A673 (cell line): ENCODE measurements at places on chromosomes 2 and 18.

DNA sequence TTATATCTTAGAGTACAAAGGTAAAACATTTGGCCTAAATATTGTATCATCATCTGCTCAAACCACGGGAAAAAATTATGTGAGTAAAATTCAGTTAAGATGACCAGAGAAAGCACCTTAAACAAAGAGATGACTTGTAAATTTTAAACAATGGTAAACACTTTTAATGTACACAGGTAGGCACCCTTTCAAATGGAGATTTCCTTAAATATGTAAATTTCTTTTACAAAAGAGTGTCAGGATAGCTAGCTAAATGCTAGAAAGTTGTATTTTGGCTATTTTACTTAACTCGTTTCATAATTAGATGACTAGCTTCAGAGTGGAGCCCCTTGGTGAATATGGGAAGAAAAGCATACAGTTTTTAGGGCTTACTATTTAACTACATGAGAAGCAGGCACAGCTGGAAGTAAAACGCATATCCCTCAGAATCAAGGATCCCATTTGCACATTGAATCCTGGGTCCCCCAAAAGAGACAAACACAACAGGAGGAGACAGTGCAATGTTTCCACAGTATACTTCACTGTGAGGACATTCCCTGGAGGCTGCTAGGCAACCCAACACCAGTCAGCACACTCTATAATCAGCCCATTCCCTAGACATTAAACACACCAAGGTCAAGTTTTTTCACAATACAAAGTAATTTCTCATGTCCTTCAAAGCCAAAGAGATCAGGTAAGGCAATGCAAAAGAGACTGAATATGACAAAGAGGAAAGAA lies 1154.4 kb downstream of the DPP10 start:
- H3K27me3 ChIP-seq = no peaks in the 10 kb centered on the region
- no peak overlapping the region for H3K27ac ChIP-seq
- H3K36me3 ChIP-seq = no peaks in the 10 kb centered on the region
- no peak overlapping the region for H3K4me3 ChIP-seq
- no peak for DNase-seq
- H3K4me1 ChIP-seq = no peaks in the 10 kb centered on the region

GRCh38 chr2:9423922-9424272 lies 443 bp downstream of the CPSF3 start:
- H3K4me1 ChIP-seq = peaks cover 15% of the 10 kb centered on the region
- H3K27ac ChIP-seq = peak overlapping the region; percentile 83
- H3K27me3 ChIP-seq = no peaks in the 10 kb centered on the region

DNA sequence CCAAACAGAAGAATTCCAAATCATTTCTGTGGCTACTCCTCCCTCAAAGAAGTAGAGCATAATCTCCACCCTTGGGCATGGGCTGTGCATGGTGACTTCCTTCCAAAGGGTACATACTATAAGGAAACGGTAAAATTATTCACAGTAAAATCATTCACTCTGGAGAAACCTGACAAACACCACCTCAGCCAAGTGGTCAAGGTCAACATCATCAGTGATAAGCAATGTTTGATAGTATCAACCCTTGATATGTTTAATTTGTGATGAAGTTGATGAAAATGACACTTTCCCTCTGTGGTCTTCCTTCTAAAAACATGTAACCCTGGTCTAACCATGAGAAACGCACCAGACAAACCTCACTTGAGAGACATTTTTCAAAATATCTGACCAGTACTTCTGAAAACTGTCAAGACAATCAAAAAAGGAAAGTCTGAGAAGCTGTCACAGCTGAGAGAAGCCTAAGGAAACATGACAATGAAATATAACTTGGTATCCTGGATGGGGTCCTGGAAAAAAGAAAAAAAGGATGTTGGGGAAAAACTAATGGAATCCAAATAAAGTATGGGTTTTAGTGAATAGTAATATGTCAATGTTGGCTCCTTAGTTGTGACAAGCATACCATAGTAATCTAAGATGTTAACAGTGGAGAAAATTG lies 9.4 kb upstream of the TXNDC2 start:
- H3K4me1 ChIP-seq = peaks cover 22% of the 10 kb centered on the region
- H3K4me3 ChIP-seq = no peak overlapping the region
- no peak for DNase-seq

- peak; percentile 29 for DNase-seq
- no peak overlapping the region for H3K27ac ChIP-seq
- peaks cover 7% of the 10 kb centered on the region for H3K36me3 ChIP-seq
- H3K27me3 ChIP-seq = no peaks in the 10 kb centered on the region
- no peak overlapping the region for H3K4me3 ChIP-seq
These were observed 46.9 kb downstream of the NAB1 start for GRCh38 chr2:190695739-190696138.

GRCh38 chr2:23507267-23508065 lies 122.5 kb downstream of the KLHL29 start:
- no peak overlapping the region for H3K4me3 ChIP-seq
- no peaks in the 10 kb centered on the region for H3K36me3 ChIP-seq
- H3K27me3 ChIP-seq = no peaks in the 10 kb centered on the region
- no peak overlapping the region for H3K27ac ChIP-seq

GRCh38 chr18:12093520-12094257 lies at the start of gene ANKRD62:
Gene ANKRD62, plus strand, starts transcription at chr18:12093843. Its CDS starts 175 bp downstream, at chr18:12094018.
- no peaks in the 10 kb centered on the region for H3K36me3 ChIP-seq
- no peak within 1 kb of the TSS for H3K27ac ChIP-seq
- H3K4me1 ChIP-seq = no peaks in the 10 kb centered on the region
- H3K4me3 ChIP-seq = no peak within 1 kb of the TSS
- no peak for DNase-seq
- peaks cover 16% of the 10 kb centered on the region for H3K27me3 ChIP-seq

DNA sequence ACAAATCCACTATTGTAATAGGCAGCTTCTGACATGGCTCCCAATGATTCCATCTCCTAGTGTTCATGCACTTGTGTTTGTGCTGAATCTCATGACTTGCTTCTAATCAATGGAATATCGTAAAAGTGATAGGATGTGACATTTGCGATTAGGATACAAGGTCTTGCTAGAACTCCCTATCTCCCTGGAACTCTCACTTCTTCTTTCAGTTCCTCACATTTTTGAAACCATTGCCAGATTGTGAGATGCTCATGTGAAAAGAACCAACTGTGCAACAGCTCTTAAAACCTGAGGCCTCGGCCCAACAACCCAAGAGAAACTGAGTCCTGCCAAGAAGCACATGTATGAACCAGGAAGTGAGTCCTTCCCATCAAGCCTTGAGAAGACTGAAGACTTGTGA lies 226.9 kb upstream of the DTNA start:
- peaks cover 5% of the 10 kb centered on the region for H3K27me3 ChIP-seq
- H3K4me1 ChIP-seq = no peaks in the 10 kb centered on the region
- H3K36me3 ChIP-seq = no peaks in the 10 kb centered on the region
- no peak overlapping the region for H3K27ac ChIP-seq
- H3K4me3 ChIP-seq = no peak overlapping the region

DNA sequence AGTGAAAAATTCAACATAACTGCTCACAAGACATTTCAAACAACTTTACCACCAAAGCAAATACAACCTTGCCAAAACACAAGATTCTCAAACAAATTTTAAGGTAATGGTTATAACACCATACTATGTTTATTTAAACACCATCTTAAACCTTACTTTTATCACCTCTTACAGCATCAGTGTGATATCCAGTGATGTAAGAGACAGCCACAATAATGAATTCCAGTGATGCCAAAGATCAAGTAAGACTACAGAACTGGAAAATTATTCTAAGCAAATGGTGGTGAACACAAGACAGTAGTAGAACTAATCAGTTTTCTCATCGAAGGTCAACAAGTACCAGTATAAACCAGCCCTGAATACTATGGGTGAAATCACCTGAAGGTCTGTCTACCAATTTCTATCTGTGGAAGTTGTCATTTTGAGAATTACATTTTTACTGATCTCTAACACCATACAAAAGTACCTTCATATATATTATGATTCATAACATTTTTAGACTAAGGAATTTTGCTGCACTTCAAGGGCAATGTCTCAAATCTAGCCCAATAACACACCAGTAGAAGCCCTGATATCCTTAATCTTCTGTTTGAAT lies 146.2 kb downstream of the RBMS1 start:
- no peaks in the 10 kb centered on the region for H3K36me3 ChIP-seq
- DNase-seq = no peak
- H3K4me3 ChIP-seq = no peak overlapping the region
- H3K27me3 ChIP-seq = no peaks in the 10 kb centered on the region
- H3K27ac ChIP-seq = no peak overlapping the region
- peaks cover 26% of the 10 kb centered on the region for H3K4me1 ChIP-seq
